ENCODE measurements at places on chromosomes 4 and X.

GRCh38 chr4:171846232-171846631 lies 33.0 kb downstream of the GALNTL6 start:
- peak; percentile 10 for DNase-seq

- DNase-seq: no peak
These were observed 77.9 kb downstream of the LRRC66 start for GRCh38 chr4:51942108-51942832.

DNA sequence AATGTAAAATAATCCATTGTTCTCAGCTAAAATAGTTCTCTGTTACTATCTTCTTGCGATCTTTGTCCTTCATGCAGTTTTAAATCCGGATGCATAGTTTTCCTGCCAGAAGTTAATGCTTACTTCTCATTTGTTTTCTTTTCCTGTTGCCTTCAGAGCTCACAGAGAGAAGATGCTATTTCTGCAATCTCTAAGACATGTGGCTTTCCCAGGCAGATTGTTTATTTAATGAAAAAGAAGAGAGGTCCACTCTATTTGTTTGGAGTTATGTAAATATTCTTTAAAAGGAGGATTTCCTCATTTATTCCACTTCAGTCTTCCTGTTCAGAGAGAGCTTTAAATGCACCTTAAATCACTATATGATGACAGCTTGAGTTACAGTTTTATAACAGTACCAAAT lies 39.3 kb upstream of the HPGD start:
- DNase-seq: no peak

DNA sequence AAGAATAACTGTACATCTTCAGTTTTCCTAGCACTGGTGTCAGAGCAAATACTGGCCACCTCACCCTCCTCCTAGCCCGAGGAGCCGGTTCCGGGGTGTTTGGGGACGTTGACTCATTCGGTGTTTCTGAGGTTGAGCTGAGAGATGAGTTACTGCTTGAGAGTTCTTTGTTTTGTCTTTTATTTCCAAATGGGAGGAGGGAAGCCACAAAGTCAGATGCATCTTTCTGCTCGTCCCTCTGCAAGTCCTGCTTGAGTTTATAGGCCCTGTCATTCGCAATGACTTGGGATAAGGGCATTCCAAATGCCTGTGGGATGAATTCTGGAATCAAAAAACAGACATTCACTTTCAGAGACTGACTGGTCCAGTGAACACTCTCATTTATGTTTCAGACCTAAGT lies 77.5 kb downstream of the HCCS start:
- DNase-seq: no peak

- no peak for DNase-seq
These were observed 8.0 kb upstream of the CISD2 start for GRCh38 chr4:102860611-102861324.

DNA sequence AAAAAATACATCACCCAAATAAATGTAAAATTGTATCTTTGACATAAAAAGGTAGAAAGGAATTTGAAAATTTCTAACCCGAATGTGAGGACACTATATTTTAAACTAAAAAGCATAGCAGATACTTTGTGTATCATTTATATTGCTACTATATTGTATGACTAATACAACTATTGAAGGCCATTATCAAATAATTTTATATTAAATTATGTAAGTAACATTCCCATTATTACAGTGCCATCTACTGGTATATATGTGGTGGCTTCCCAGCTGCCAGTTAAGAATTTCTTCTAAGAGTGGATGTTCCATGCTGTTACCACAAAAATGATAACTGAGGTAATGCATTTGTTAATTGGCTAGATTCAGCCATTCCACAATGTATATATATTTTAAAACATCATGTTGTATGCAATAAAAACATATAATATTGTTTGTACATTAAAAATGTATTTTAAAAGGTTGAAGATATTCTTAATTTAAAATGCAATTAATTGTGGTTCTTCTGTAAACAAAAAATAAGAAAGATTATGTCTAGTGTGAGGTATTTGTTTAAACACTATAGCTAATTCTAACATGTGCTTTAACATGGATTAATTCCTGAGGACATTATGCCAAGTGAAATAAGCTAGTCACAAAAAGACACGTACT lies 65.3 kb downstream of the EGF start:
- no peak for DNase-seq

DNA sequence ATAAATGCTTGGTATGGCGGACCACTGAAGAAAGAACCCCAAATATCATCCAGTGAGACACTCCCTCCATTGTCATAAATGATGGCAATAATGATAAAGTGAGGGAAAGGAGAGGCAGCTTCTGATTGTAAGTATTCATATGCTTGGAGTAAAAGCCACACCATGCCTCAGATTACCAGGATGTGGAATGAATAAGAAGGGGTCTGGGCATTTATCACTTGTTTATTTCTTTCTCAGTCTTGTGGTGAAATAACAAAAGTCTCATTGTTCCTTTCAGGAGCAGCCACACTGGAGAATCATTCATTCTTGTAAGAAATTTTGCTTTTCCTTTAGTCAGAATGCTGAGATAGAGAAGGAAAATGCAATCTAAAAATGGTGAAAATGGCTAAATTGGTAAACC lies 21.7 kb downstream of the F8 start:
- DNase-seq: no peak

DNA sequence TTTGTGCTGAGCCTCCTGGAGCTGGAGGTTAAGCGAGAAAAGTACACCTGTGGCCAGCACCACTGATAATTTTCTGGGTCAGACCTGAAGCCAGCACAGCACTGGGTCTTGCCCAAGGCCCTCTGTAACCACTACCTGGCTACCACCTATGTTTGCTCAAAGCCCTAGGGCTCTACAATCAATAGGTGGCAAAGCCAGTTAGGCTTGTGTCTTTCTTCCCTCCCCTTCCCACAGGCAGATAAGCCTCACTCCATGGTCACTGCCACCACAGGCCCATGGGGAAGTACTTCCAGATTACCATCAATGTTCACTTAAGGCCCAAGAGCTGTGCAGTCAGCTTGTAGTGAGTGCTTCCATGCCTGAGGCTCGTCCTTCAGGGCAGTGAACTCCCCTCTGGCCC lies 35.2 kb upstream of the ARMCX4 start:
- DNase-seq: no peak

DNA sequence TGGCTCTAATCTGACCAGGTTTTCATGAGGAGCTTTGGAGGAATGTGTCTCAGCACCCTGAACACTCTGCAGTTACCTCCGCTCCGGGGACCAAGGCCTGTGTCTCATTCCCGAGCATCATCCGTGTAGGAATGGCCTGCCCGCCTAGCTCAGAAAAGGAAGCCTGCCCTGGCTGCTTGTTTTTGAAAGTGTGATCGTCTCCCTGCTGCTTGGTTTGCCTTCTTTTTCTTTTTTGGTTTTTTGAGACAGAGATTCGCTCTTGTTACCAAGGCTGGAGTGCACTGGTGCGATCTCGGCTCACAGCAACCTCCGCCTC lies 73.3 kb downstream of the CRLF2 start:
- DNase-seq: no peak

GRCh38 chr4:52841682-52842456 lies 20.2 kb upstream of the RASL11B start:
- no peak for DNase-seq

DNA sequence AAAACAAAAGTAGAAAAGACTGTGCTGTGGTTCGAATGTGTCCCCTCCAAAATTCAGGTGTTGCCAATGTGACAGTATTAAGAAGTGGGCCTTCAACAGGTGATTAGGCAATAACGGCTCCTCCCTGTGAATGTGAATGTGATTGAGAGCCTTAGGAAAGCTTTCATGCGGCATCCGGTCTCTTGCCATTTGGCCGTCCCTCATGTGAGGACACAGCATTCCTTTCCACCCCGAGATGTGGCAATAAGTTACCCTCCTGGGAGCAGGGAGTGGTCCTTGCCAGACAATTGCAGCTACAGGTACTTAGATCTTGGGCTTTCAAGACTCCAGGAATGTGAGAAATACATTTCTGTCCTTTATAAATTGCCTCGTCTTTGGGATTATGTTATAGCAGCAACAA lies 129.3 kb downstream of the CPEB2 start:
- no peak for DNase-seq

DNA sequence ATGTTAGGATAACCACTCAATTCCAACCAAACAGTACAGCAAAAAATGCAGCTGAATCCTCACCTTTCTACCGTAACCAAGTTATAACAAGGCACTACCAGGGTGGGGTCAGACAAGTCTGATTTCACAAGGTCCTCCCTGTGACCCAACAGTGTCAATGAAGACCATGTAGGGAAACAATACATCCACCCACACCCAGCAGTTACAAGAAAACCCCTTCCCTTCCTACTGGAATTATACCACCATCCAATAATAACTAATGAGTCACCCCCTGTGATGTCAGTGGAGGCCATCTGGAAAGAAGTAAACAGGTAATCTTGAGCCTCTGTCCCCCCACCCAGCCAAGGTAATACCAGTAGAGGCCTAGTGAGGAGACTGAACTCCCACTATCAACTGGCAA lies 117.6 kb downstream of the FGF16 start:
- no peak for DNase-seq

- DNase-seq: no peak
These were observed 86.4 kb downstream of the BMP15 start for GRCh38 chrX:50996930-50997329.

- no peak for DNase-seq
These were observed 72.6 kb downstream of the UCHL1 start for GRCh38 chr4:41329361-41329760.

DNA sequence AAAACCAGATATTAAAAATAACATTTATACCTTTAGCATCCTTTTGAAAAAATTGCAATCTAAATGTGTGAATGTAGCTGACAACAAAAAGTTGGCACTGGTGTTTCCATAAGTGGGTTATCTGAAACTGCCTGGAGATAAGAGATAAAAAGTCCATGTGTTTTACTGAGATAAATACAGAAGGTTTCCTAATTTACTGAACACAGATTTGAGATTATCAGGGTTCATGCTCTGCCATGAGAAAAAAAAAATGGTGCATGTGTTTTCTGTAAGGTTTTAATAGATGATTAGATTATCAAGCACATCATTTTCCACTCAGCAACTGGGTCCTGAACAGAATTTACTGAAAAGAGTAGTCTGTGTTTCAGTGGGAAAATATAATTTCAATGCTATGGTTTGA lies 326.2 kb upstream of the SLIT2 start:
- DNase-seq: no peak

- DNase-seq: no peak
These were observed 60.5 kb downstream of the CPE start for GRCh38 chr4:165439344-165439743.

DNA sequence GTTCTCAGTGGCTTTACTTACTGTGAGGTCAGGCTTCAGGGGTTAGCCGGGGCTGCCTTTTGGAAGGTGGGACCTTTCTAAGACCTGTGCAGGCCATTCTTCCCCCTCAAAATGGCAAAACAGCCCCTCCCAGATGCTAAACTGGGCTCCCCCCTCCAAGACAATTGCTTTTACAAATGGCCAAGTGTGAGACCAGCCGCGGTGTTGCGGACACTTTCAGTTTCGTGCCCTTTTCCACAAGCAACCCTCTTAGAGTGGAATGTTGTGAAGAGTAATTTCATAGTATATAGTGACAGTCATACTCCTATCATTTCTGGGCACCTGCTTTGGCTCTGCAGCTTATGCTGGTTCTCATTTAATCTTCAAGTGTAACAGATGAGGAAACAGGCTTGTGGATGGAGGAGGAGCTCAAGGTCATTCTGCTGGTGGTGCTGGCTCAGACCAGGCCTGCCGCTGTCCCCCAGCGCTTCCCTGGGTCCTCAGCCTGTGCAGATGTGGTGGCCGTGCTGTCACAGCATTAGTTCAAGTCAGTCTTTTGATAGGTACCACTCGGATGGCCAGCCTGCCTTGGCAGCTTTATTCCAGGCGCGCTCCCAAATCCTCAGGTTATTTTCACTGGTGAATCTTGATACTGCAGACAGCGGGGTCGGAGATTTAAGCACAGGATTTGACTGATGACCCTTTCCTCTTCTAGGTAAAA lies 55.0 kb upstream of the TADA2B start:
- DNase-seq: no peak

DNA sequence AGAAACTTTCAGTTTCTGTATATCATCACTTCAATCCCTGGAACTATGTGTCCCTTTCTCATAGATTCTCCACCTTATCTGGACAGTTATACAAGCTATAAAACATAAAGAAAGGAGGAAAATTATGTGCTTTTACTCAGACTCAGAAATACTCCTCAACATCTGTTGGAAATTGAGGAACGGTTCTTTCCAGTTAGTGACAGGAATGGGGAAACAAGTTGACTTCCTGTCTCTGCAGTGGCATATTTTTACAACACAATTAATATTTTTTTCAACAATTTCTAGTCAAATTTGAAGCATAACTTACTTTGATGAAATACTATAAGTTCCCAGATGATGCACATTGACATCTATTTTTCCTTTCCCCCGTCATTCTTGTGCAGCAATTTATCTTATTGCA lies 27.9 kb downstream of the ABHD18 start:
- no peak for DNase-seq

GRCh38 chrX:67583171-67583570 lies 39.4 kb downstream of the AR start:
- DNase-seq: no peak

DNA sequence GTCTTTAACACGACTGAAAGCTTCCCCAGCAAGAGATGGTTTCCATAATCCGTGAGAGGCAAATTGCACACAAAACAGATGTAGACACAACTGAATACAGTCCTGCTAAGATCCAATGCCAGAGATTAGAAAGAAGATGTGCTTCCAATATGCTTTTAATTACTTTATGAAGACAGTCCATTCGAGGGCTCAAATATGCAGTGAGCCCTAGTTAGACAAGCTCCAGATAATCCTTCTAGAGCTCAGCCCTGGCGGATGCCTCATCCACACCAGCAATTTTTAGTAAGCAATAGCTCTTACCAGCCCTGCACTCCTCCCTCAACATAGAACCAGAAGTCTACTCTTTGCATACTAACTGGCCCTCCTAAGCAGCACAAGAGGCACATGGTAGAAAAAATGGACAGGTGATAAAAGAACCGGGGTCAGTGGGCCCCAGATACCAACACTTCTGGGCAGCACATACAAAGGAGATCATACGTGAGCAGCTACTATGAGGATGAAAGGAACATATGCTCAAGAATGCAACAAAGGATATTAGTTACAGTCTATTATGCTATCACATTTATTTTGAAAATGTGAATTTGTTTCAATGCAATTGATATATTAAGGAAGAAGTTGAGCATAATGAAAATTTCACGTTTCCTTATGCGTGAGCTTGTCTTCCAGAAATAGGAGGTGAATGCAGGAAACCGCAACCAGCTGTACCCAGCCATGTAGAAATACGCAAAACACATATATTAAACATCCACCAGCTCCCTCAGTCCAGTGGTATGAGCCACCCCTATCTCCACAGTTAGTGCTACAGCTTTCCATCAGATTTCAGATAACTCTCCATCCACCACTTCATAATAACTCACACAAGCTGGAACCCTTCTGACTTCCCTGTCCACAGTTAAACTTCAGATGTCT lies 34.3 kb downstream of the GPC4 start:
- DNase-seq: peak; percentile 20

GRCh38 chr4:126242679-126243390 lies 928.1 kb downstream of the FAT4 start:
- DNase-seq: no peak

GRCh38 chr4:77169481-77169880 lies 12.5 kb downstream of the CCNG2 start:
- no peak for DNase-seq

- no peak for DNase-seq
These were observed 4.3 kb upstream of the SH3BP2 start for GRCh38 chr4:2788532-2789103.
